ENCODE measurements at places on chromosomes 2 and 18.
A peak's percentile ranks its signal among the peaks of the same experiment; 100 is the strongest.

GRCh38 chr18:73973972-73974371 is 173.7 kb downstream of the FBXO15 start:
- no peak for DNase-seq

- DNase-seq = no peak
Measured at GRCh38 chr2:164661349-164661748, 40.1 kb upstream of the GRB14 start.

DNA sequence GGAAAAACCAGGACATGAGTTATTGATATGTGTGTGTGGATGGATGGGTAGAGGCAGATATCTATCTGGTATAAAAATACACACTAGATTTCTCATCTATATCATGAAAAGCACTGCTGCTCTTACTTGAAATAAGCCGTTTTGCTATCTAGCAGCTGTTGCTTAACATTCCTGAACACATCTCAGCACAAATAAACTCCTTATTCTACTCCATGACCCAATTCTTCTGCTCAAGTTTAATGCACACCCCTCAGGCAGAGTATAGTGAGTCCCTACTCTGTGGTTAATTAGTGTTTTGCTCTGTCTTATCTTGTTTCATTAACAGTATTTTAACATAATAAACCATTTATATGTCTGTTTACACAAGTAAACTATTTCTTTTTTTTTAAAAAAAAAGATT is 134.2 kb downstream of the CBLN2 start:
- DNase-seq = no peak

GRCh38 chr2:1509271-1510065 is 96.2 kb downstream of the TPO start:
- no peak for DNase-seq

- DNase-seq = no peak
Measured at GRCh38 chr2:2912293-2912692, 465.3 kb downstream of the EIPR1 start.

DNA sequence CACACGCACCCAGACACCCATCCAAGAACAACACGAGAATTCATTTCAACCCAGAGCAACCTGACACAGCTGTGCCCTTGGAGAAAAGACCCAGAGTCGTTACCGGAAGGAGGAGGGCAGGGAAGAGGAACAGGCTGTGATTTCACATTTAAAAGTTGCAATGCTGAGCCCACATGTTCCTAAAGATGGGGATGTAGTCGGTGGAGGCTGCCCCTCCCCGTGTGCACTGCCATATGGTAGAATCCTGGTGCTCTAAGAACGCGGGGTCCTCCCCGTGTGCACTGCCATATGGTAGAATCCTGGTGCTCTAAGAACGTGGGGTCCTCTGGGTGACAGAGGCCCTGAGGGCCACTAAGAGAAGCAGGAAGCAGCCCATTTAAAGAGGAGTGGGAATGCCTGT is 10.9 kb downstream of the MTERF4 start:
- DNase-seq = no peak

DNA sequence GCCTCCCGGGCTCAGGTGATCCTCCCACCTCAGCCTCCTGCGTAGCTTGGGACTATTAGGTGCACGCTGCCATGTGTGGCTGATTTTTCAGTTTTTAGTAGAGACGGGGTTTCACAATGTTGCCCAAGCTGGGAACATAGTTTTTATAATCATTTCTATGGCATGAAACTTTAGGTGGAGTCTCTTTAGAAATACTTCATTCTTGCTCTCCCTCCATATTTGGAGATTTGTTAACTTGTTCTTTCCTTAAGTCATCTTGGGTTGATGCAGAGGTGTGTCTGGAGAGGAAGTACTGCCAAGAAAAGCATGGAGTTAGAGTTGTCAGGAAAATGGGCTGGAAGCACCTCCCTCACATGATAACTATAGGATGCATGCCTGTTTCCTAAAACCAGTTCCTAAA is 17.4 kb downstream of the ZNF532 start:
- no peak for DNase-seq

DNA sequence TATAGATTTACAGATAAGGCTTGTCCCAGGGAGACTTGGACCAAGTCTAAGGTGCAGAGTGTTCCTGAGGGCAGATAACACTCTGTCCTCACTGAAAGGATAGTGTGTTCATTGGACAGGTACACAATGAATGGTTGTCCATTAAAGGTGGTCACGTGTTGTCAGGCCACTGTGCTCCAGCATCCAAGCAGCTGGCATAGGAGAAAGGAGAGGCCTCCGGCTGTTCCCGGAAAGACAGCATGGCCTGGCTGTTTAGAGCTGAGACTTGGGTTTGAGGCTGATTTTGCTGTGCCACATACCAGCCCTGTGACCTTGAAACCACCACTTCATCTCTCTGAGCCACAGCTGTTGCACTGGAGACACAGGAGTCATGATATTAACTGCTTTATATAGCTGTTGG is 19.6 kb upstream of the SULT1C3 start:
- no peak for DNase-seq

- no peak for DNase-seq
Measured at GRCh38 chr2:189446780-189447179, 5.5 kb downstream of the WDR75 start.

DNA sequence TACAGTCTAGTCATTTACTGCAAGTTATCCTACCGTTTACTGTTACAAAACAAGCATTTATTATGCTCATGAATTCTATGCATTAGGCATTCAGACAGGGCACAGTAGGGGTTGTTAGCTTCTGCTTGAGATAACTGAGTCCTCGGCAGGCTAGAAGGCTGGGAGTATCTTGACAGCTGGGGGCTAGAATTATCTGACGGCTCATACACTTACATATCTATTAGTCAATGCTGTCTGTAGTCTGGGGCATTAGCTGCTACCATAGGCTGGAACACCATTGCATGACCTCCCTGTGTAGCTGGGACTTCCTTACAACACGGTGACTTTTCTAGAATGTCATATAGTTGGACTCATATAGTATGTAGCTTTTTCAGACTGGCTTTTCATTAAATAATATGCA is 61.9 kb upstream of the ALK start:
- no peak for DNase-seq

DNA sequence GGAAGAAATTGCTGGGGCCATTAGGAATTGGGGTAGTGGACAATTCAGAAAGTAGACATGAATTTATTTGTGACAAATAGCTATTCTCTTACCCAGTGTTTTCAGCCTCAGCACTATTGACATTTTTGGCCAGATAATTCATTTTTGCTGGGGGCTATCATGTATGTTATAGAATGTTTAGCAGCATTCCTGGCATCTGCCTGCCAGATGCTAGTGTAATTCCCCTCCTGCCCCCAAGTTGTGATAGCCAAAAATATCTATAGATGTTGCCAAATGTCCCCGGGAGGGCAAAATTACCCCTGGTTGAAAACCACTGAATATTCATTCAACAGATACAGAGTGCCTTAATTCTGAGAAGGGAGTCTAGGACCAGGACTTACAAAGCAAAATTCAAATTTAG is 183.6 kb downstream of the BABAM2 start:
- DNase-seq = no peak

GRCh38 chr2:128769457-128770142 is 450.9 kb upstream of the HS6ST1 start:
- no peak for DNase-seq

DNA sequence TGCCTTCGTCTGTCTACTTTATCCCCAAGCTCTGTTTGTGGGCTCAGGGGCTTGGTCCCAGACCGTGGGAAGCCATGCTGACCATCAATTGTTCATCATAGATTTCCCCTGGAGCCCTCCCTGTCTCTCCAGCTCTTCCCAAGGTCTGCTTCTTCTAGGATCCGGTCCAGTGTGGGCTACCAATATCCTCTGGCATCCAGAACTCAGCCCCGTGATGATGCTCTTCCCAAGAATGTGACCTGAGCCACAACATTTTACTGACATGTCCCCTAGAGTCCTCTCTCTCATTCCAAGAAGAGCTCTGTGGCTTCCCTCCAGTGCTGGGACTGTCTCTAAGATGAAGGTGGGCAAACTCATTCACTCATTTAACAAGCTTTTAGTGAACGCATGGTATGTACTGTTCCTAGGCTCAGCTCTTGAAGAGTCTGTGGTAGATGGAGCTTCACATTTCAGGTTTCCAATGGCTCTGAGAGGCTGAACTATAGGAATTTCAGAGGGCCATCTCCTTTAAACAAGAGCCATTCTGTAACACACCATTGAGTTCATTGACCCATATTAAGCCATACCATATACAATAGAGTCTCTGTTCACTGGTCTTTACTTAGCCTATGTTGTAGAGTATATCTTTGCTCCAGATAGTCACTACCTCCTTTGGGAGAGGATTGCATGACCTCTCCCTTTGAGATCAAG is 142.0 kb upstream of the APCDD1 start:
- DNase-seq = peak; percentile 59

- no peak for DNase-seq
Measured at GRCh38 chr2:108444941-108445840, 3.8 kb upstream of the GCC2 start.

DNA sequence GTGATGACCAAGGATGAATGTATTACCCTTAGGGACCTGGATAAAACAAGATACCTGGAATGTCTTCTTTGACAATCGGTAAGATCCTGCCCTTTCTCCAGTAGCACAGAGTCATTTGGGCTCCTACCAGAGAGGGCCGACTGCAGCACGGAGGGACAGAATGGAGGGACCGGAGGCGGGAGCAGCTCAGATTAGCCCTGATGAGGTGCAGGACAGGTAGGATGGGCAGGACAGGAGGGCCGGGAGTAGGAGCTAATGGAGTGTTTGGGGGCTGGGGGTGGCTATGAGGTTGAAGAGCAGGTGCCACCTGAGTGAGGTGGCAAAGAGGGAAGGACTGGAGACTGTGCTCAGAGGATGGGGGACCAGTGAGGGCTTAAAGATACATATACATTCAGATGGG is 9.9 kb upstream of the PRELID3A start:
- DNase-seq = no peak

DNA sequence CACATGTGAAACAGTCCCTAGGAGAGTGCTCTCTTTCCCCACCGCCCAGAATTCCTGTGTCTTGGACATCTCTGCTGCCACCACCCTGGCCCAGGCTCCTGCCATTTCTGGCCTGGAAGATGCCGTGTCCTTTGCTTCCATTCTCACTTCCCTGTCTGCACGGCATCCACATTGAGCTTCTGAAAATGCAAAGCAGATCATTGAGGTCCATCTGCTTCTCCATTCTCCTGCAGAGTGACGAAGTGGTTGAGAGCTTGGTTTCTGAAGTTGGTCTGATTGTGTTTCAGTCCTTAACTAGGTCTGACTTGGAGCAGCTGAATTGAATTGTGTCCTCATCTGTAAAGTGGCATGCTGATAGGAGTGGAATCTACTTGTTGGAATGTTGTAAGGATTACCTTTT is 98.7 kb upstream of the MGAT5 start:
- DNase-seq = no peak

DNA sequence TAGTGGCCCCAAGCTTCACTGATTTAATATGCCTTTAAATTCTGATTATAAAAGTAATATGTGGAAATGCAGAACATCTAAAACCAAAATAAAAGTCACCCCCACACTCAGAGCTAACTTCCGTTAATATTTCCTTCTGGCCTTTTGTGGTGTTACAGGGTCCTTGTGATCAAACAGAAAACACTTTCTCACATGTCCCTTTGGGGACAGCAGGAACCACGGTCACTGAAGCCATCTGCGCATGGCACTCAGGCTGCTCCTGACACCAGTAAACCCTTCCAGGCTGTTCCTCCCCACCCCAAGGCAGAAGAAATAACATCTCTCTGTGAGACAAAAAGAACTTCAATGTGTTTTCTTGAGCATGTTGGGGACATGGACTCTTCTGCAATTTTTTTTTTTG is 25.1 kb upstream of the GPR17 start:
- no peak for DNase-seq

DNA sequence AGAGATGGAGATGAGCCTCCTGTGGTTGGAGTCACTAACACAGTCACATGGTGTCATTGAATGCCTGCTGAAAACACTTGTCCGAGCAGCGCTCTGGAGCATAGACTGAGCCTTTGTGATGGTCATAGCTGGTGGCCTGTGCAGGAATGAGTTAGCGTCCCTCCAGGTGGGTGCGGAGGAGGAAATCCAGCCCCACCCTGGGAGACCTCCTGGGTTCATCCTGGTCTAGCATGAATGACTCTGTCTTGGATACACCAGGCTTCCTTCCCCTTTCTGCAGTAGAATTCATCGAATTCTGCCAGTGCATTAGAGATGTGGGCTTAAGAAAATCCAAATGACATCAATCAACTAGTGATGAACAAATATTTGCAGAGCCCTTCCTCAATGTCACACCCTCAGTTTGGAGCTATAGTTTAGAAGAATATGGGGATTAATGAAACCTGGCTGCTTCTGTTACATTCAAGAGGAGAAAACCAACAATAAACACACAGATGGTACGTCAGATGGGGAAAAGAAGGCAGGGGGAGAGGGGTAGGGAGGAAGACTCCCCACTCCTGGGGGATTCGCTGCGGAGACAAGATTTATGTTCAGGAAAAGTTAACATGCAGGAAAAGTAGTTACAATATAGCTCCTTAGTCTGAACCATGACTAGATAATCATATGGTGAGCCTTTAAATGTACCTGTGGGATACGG is 136.7 kb downstream of the DDX1 start:
- no peak for DNase-seq

DNA sequence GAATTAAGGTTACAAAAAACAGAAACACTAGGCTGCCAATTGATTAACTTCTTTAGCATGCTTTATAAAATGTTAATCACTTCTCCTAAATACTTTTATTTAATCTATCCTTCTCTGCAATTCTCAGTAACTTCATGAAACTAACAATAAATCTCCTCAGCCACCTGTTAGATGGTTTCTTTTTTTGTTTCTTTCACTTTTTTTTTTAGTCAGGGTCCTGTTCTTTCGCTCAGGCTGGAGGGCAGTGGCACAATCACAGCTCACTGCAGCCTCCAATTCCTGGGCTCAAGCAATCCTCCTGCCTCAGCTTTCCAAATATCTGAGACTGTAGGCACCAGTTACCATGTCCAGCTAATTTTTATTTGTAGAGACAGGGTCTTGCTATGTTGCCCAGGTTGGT is 213.4 kb upstream of the STK17B start:
- DNase-seq = no peak

DNA sequence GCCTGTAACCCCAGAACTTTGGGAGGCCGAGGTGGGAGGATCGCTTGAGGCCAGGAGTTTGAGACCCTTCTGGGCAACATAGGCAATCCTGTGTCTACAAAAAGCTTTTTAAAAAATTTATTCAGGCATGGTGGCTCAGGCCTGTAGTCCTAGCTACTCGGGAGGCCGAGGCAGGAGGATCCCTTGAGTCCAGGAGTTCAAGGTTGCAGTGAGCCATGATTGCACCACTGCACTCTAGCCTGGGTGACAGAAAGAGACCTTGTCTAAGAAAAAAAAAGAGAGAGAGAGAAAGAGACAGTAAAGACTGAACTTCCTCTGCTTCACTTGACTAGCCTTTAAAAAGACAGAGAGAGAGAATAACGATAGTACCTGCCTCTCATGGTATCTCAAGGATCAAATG is 62.4 kb downstream of the INPP5D start:
- DNase-seq = no peak

DNA sequence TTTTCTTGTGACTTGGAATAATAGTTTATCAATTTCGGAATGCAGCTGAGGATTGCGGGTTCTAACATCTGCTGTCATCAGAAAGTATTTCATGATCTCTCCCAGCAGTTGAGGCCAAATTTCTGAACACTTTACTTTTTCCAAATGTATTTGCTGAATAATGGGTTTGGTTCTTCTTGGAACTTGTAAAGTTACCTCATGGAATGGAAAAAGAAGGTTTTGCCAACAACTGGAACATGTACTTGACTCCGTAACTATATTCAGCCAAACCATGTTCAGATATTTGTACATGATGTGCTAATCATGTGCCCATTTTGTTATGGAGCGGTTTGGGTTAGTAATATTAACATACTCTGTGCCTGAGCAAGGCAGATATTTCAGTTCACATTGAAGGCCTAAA is 119.6 kb downstream of the LCLAT1 start:
- no peak for DNase-seq

- no peak for DNase-seq
Measured at GRCh38 chr2:230471074-230471473, 55.1 kb downstream of the SP100 start.
